ENCODE measurements at places on chromosomes 6 and 20.

GRCh38 chr6:41571021-41571780, 25.0 kb downstream of the FOXP4 start:
- no peak for DNase-seq

GRCh38 chr20:10976051-10976450, 302.3 kb upstream of the JAG1 start:
- no peak for DNase-seq

DNA sequence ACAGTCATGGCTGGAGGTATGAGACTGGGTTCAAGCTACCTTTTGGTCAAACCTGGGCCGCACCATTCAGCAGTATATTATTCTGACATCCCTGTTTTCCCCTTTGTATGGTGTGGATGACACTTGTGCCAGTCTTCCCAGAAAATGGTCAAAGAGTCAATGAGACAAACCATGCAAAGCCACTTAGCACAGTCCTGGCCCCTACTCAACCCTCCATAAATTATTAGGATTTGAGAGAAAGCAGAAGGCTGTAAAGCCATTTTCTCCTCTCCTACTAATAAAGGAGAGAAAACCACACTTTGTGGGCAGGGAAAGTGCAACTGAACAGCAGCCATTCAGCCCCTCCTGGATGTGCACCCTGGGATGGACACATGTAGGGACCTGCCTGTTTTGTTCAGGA, 236.2 kb downstream of the SLC24A3 start:
- no peak for DNase-seq

DNA sequence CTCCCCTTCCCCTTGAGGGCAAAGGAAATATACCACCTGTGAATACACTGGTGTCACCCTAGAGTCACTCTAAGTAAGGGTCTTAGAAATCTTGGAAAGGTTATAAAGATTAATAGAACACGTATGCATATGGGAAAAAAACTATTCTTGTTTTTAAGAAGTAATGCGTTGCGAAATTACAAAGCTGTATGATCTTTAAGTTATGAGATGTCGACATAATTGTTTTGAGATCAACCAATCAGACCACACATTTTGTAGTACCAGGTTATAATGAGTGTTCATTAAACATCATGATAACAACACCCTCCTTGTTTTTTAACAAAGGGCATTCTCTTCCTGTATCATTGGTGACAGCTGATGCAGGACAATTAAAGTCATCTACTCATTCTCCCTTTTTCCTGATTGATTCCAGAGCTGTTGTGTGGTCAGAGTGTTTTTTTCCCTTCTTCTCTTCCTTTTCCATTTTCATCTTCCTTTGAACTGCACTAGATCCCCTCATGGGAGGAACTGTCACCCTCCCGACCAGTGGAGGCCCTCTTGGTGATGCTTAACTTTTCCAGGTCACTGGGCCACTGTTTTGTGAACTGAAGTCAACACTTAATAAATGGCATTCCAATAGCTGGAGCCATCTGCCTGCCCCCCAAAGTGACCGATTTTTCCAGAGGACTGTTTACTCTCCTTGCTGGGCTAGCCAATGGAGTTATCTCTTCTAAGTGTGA, 37.0 kb downstream of the PRDM1 start:
- no peak for DNase-seq

DNA sequence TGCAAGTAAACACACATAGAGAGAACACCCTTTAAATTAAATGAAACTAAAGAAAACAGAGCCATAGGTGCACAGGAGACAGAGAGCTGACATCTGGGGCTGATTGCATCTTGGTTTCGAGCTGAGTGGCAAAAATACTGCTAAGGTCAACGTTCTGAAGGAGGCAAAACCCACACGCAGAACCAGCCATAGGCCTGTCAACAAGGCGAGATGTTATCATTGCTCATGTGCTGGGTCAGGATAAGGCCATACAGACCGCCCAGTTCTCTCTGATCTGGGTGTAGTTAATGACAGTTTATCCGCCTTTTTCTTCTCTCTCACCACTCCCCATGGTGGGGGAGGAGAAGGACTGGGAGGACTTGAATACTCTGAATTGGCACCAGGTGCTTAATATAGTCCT, 4.5 kb upstream of the FAM110A start:
- no peak for DNase-seq

GRCh38 chr6:85561750-85562357, 31.8 kb downstream of the SNX14 start:
- DNase-seq: no peak

DNA sequence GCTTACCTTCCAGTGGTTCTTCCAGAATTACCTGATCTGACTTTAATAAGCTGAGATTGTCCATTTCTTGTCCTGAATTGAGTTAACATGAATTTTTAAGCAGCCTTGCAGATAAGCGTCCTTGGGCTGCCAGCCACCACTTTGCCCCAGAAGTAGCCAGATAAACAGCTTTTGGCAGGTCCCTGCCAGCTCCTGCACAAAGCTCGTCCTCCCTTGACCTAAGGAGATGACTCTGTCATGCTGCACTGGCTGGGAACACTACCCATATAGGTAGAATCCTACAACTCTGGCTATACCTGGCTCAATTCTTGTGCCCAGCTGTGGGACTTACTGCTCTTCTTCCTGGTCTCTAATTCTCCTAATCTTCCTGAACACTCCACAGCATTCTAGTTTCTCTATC, 39.6 kb upstream of the AAR2 start:
- DNase-seq: no peak

- DNase-seq: no peak
These were observed 35.1 kb downstream of the PM20D2 start for GRCh38 chr6:89180971-89181370.

DNA sequence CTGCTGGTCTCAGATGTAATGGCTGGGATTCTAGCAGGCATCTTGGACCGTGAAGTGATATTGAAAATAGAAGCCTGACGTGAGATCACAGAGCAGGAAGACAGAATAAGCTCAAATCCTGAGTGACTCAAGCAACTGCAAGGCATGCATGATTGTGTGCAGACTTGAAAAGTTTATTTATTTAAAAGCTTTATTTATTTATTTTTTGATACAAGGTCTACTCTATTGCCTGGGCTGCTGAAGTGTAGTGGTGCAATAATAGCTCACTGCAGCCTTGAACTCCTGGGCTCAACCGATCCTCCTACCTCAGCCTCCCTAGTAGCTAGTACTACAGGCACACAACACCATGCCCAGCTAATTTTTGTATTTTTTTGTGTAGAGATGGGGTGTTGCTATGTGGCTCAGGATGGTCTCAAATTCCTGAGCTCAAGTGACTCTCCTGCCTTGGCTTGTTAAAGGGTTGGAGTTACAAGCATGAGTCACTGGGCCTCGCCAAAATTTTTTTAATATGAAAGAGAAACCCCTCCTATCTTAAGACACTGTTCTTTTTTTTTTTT, 40.1 kb upstream of the RNF144B start:
- no peak for DNase-seq

DNA sequence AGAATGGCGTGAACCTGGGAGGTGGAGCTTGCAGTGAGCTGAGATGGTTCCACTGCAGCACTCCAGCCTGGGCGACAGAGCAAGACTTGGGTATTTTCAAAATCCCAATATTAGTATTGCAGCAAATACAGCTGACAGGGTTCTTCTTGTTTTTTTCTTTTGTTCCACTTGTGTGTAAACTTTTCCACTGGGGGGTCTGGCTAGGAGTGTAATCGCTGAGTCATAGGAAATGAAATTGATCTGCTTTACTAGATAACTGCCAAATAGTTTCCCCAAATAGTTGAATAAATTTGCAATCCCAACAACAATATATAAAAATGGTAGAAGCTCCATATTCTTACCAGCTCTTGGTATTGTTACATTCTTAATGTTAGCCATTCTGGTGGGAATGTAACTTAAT, 526.0 kb upstream of the SOX4 start:
- DNase-seq: no peak

GRCh38 chr6:31634131-31634530, 13.6 kb downstream of the PRRC2A start:
- no peak for DNase-seq

DNA sequence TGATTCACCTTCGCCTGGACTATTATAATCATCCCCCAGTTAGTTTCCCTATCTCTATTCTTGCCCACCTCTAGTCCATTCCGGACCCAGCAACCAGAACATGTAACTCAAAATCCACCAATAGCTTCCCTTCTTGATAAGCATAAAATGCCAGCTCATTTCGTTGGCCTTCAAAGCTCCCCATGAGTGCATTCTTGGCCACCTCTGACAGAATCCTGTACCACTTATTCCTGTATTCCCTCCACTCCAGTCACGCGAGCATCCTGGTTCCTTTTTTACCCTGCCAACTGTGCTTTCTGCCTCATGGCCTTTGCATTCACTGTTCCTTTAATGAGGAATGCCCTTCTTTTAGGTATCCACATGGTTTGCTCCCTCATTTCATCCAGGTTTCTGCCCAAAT, 36.7 kb downstream of the CYP24A1 start:
- DNase-seq: no peak

GRCh38 chr6:69880601-69881000, 14.2 kb downstream of the COL19A1 start:
- no peak for DNase-seq

DNA sequence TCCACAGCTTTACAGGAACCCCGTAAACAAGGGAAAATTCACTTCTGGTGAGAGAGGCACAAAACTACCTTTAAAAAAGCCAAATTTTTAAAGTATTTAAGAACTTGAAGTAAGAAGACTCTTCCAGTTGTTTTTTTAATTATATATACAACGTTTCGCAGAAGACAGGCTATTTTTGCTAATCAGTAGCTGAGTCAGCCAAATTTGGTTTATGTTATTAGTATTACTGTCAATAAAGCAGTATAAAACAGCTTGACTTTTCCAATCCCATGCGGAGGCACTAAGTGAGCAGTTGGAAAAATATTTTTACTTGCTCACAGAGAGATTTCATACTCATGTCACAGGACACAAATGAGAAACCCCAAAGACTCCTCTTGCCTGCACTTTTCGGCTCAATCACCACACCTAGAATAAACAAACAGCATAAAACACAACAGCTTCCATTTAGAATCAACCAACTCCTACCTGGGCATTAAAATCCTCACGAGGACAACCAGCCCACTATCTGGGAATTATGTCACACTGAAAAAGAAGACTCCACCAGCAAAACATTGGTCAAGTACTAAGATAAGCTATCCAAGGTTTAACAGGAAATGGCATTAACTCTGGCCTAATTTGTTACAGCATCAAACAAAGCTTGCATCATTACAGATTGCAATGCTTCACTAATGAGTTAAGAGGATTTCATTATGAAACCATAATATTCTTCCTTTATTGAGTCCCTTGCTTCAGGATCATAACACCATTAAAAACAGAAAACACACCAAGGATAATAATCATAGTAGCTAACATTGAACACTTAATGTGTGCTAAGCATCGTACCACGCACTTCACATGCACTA, 26.3 kb downstream of the ELOVL5 start:
- no peak for DNase-seq

DNA sequence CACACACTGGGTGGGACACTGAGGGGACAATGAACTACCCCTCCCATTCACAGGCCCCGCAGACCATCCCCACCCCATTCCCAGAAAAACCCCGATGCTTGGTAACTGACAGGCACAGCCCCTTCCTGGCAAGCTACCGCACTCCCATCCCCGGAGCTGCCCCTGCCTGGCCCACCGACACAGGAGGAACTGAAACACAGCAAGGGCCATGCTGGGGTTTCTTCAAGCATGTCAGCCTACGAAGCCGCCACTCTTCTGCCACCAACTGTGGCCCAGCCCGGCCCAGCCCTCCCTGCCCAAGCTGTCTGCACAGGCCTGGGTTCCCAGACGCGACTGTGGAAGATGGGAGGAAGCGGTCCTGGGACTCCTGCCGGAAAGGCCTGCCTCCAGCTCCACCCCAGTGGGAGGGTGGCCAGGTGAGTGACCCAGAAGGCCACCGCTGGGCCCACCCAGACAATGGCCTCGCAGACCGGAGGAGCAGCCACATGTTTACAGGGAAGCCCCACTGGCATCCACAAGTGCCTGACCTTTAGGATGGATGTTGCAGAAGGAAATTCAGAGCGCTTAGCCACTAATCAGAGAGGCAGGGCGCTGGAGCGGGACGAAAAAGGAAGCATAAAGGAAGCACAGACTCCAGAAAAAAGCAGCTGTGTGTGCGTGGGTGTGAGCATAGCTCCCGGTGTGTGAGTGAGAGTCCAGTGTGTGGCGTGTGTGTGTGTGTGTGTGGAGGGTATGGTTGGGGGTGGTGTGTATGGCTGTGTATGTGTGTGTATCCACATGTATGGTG, 91.6 kb downstream of the PRND start:
- no peak for DNase-seq

GRCh38 chr20:61940976-61941720, 124.5 kb downstream of the TAF4 start:
- DNase-seq: no peak

DNA sequence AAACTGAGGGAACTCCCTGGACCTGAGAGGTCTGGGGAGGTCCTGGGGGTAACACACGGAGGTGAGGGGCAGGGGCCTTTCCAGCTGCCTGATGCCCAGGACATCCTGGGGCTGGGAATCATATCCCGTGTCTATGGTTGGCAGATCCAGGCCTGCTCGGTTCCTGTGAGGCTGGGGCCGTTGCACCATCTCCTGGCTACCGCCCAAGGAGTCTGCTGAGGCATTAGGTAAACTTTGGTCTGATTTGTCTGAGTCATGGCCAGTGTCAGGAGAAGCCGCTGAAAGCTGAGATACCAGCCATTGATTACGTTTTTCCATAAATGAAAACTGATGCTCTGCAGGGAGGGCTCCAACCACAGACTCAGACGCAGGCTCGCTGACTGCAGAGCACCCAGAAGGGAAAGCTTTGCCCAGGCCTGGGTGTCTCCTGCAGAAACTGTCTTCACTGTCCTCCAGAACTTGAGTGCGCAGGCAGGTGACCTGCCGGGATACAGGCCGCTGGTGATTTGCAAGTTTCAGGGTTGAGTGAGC, 14.2 kb downstream of the TRAF3IP2 start:
- DNase-seq: no peak

GRCh38 chr6:163708466-163708865, 293.9 kb downstream of the QKI start:
- no peak for DNase-seq

DNA sequence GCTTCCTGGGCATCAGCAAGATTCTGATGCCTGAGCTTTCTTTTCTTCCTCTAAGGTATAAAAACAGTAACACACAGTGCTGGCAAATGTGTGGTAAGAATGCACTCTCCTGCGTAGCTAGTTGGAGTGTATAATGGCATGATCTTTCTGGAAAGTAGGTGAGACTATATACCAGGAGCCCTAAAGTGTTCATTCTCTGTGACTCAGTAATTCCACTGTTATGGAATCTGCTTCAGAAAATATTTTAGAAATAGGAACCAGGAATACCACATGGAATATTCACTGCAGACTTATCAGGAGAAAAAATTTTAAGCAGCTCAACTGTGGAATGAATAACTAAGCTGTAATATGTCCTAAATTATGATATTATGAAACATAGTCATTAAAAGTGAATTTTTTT, 16.9 kb upstream of the CSE1L start:
- no peak for DNase-seq

GRCh38 chr6:121497970-121498375, 62.5 kb downstream of the GJA1 start:
- no peak for DNase-seq

All from esophagus squamous epithelium (tissue), 5 donors.